Left colon (tissue), 2 donors: ENCODE measurements at places on chromosomes 3 and 15.

- no peak for DNase-seq
Measured at GRCh38 chr15:75677465-75678323, 30.0 kb downstream of the SNX33 start.

DNA sequence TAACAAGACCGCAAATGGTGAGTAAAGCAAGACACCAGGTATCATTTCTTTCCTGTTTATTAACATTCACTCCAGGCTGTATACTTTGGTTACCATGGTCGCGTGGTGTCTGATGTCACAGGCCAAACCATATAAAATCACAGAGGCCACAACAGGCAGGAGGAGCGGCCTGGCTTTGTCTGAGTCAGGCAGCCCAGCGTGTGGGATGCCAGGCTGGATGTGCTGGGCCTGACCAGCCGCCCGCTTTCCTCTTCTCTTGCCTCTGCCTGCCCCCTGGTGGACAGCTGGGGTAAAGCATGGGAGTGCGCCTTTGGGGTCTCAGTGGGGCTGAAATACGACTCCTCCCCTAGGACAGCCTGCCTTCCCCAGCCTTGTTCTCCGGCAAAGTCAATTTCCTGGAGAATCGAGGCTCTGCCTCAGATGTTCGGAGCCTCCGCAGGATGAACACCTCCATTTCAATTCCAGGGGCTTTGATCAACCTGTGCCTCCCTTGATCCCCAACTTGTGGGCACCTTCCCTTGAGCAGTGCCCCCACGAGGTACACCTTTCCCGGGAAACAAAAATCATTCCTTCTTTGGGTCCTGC is 78.2 kb downstream of the CCNL1 start:
- DNase-seq, result peak; percentile 90

DNA sequence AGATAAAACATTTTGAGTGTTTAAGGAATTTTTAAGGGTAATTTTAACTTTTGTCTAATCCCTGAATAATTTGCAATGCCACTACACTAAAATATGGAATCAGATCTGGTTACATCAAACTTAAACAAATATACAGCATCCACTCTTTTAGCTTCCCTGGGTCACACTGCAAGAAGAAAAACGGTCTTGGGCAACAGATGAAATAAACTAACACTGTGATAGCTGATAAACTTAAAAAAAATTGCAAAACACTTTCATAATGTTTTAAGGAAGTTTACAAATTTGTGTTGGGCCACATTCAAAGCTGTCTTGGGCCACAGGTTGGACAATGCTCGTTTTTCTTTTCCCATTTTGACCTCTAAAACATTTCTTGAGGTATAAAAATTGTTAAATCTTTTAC is 34.3 kb downstream of the CCDC66 start:
- no peak for DNase-seq

- no peak for DNase-seq
Measured at GRCh38 chr3:46062679-46063078, 35.4 kb upstream of the XCR1 start.

- no peak for DNase-seq
Measured at GRCh38 chr3:34111361-34111760, 312.9 kb downstream of the PDCD6IP start.
